MV-4-11 (cell line): ENCODE measurements at places on chromosomes 1 and 21.

DNA sequence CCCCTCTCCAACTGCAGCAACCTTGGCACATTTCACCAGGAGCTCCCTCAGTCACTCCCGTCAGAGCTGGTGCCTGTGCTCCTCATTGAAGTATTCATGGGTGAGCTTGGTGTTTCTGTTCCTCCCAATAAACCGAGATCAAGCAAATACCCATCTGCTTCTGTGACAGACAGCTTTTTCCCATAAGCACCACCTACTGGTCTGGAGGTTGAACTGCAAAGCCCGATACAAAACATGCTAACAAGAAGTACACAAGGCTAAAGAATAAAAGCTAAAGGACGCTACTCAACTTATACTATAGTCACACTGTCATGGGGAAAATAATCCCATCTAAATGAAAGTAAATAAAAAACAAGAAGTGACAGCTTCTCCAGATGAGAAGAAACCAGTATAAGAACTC, 111.9 kb upstream of the C21orf91 start:
- no peak for DNase-seq

DNA sequence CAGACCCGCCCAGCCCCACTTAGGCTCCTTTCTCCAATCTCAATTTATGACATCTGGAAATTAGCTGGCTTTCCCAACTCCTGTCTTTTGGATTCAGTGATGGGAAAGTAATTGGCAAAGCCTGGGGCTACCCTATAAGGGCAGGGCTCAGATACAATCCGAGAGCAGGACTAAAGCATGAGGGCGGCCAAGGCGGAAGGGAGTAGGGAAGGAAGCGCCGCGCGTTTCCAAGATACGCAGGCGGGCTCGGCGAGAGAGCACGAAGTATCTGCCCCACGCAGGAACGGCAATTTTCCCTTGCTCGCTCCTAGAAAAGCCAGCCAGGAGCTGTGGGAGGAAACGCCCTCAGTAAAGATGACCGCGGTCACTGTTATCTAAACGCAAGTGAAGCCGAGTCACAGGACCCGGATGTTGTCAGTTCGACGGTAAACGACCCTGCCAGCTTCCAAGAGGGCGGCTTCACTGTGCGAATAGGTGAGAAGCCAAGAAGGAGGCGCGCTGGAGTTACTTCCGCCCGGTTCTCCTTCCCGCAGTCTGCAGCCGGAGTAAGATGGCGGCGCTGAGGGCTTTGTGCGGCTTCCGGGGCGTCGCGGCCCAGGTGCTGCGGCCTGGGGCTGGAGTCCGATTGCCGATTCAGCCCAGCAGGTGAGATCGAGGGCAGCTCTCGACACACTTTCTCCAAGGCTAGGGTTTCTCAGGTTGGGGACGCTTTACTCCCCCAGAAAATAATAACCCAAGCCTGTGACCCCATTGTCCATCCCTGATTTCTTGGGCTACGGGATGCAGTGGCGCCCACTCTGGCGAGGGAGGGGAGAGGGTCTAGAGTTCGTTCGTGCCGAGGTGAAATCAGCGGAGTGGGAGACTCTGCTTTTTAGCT, at the start of gene NDUFS2:
TSS of gene NDUFS2 (plus strand) at position 532 of the 877 bp plus-strand sequence. CDS start at position 551, 19 bp downstream.
- peak; percentile 98 for DNase-seq

DNA sequence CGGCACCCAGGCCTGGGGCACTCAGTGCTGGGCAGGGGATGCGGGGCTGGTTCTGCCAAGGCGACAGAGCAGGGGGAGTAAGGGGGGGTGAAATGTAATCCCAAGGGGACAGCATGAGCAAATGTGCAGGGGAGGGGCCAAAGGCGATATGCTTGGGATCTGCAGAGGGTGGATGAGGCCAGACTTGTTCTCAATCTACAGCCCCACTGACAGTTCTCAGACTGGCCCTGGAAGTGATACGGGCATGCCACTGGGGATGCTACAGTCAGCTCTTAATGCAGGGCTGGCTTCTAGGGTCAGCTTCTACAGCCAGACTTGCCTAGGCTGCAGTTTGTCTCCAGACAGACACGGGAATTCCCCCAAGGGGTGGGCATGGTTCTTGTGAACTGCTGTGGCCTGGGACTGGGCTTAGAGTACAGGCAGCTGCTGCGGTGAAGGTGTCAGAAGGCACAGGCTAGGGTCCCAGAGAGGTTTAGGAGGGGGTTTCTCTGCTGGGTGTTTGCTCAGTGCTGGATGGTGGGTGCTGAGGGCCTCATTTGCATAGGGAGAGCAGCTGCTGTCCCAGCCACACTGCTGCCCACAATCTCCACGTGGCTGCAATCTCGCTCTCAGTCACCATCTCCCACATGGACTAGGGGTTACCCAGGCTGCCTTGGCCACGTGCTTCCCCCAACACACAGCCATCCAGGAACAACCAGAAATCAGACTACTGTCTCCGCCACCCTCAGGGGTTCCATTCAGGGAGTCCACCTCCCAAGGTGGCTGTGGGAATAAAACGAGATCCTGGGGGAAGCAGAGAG, 190.1 kb downstream of the HIVEP3 start:
- peak; percentile 78 for DNase-seq

- DNase-seq, result peak; percentile 97
Observed at GRCh38 chr1:150765296-150765976, at the start of gene CTSS. TSS of gene CTSS (minus strand) at chr1:150765778. CDS start at chr1:150764763, 1,015 bp downstream.

DNA sequence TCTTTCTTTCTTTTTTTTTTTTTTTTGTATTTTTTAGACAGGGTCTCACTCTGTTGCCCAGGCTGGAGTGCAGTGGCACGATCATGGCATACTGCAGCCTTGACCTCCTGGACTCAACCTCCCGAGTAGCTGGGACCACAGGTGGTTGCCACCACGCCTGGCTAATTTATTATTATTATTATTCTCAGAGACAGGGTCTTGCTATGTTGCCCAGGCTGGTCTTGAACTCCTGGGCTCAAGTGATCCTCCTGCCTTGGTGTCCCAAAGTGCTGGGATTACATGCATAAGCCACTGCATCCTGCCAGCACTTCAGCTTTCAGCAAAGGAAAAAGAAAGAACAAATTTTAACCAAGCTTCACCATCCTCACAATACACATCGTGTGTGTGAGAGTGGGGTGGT, 97.9 kb upstream of the SERBP1 start:
- no peak for DNase-seq

DNA sequence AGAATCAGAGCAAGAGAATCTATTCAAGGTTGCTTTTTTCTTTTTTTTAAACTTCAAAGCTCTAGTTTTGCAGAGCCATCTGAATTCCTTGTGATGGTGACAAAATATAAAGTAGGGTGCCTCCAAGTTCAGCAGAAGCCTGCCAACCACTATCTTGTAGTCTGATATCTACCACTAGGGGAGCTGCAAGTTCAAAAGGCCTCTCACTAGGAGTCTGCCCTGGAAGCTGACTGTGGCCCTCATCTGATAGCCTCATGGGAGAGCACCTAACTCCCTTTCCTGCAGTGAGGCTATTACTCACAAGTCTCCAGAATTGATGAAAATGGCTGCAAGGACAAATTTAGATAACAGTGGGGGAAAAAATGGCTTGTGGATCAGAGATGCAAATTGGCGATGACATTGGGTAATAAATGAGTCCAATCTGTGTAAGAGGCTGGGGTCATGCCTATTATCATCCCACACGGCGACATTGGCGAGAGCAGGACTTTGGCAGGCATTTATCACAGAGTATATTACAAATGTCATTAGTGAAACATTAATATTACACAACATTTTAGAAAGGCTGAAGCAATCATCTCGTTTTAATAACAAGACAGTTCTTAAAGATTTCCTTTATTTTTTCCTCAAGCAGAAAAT, 10.7 kb upstream of the ZP4 start:
- peak; percentile 18 for DNase-seq

DNA sequence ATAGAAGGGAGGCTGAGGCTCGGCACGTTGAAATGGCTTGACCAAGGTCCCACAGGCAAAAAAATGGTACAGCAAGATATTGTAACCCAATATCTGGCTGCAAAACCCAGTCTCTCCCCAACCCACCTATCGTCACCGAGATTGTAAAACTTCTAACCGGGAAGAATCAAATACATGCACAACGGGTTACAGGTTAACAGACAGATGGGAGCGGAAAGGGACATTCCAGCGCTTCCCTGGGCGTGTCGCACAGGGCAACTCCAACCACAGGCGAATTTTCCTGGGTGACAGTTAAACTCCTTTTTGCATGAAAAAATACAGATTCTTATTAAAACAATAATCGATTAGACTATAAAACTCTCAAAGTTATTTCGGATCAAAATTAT, 31.8 kb upstream of the JUN start:
- DNase-seq, result no peak

- no peak for DNase-seq
Observed at GRCh38 chr21:42988236-42988965, 14.0 kb downstream of the PKNOX1 start.

DNA sequence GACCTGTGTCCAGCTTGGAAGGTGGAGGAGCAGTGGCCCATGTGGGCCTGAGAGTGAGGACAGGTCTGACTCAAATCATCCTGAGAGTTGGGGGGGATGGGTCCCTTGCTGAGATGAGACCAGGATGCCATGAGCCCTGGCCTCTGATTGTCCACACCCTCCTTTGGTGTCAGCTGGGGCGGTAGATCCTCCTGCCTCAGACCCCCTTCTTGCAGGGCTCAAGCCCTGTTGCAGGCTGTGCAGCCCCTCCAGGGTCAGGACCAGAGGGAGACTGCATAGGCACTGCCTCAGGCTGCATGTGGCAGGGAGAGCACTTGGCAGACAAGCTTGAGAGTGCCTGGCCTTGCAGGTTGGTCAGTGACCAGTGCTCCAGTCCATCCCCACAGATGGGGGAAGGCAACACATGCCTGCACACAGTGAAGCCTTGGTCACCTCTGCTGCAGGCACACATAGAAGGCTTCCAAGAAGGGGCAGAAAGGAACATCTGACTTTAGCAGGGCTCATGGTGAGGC, 82.2 kb upstream of the ACTRT2 start:
- DNase-seq, result no peak

DNA sequence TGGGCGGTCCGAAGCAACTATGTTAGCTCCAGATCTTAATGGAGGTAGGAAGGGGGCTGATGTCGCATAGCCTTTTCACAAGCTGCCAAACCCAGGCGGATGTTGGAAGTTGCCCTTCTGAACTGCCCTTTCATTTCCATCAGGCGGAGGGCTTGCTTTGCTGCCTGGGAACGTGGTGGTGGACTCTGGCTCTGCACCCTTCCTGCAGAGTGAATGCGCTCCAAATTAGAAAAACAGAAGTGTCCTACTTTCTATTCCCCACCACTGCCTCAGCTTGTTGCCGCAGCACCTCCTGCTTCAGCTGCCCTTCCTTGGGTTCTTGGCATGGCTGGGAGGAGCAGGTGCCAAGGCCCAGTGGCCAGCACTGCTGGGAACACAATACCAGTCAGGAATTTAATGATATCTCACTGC, 60.6 kb downstream of the AK4 start:
- DNase-seq, result peak; percentile 87

DNA sequence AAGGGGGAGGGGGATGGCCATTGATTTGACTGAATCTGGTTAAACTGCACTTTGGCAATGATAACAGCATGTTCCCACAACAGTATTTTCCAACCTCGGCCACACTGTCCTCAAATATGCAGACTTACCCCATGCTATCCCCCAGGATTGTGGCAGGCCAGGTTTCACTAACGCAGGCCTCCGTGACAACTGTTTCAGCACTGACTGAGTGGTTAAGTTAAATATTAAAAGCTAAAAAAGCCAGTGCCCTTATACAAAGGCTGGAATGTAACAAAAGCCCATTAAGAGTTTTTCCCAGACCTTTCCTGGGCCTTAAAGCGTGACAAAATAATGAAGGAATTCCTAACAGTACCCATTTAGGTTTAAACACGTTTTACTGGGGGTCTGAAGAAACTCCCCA, 202.9 kb downstream of the USP25 start:
- no peak for DNase-seq

DNA sequence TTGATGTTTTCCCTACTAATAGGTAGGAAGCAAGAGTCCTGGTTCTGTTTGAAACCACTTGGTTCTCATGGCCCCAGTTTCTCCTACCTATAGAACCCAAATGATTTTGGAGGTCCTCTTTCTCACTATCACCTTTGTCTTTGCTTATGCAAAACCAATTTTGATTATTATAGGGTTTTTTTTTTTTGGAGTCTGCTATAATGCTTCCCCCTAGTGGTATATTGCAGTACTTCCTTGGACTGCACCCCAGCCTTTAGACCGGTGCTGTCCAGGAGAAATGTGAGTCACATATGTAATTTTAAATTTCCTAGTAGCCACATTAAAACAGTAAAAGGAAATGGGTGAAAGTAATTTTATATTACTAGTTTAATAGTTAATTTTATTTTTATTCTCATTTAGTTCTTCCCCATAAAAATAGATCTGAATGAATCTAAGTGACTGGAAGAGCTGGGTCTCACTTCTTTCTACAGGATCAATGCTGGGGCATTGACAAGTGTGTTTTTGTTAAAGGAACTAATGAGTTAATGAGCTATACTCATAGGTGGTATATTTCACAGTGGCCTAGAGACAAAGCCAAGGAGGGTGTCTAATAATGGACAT, 10.6 kb downstream of the FCMR start:
- peak; percentile 32 for DNase-seq

DNA sequence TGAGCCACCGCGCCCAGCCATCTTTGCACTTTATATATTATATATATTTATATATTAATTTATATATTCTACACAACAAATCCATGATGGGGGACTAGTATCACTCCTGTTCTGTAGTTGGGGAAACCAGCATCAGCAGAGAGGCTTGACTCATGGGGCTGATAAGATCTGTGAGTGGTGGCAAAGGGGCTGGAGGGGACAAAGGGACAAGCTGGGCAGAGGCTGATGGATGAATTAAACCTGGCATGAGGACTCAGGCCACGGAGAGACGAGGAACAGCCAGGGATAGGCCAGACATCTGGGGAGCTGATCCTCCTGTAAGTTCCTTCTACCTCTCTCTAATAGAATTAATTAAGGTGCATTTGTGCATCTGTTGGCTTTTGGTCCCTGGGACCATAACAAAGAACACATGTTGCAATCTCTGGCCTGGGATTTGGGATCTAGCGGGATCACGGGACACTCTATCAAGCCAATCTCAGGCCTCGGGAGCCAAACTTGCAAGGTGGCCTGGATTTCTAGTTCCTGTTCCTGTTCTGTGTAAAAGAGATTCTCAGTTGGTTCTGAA, 7.6 kb downstream of the CNR2 start:
- DNase-seq, result no peak

DNA sequence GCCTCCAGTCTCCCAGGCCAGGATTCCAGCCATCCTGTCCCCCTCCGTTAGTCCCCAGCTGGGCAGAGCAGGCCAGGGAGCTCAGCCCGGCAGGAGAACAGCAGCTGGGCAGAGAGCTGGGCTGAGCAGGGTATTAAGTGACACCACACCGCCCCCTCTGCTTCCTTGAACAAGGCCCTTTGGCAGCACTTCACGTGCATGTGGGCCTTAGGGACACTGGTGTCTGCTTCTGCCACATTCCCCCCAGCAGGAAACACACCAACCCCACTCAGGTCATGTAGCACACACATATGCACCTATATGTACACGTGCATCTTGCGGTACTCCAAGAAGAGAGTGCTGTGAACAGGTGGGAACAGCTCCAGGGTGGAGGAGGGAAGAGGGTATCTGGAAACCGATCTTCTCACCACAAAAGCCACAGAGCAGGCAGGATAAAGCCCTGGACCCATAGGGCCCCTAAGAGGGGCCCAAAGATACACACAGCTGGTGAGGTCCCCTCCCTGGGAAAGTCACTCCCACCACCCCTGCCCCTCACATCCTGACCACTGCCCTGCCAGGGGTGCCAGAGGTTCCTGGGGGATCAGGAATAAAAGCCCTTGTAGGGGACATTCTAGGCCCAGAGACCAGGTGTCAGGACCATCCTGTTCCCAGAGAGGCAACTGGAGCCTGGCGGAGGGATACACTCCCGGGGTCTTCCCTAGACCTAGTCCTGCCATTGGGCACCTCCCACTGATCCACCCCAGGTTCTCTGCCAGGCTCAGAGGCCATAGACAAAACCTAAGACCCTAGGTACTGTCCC, 4.5 kb downstream of the EPHA2 start:
- peak; percentile 44 for DNase-seq

- peak; percentile 82 for DNase-seq
Observed at GRCh38 chr1:15680561-15681348, 3.4 kb upstream of the PLEKHM2 start.
